Activated effector memory CD4-positive, alpha-beta T cell treated with anti-CD3 and anti-CD28 coated beads, Interleukin-2, amount 50 U/mL, for 16 hours (primary cell): ENCODE measurements at places on chromosomes 6 and 20.

- no peak for DNase-seq
Measured at GRCh38 chr6:11814819-11815218, 36.2 kb upstream of the ADTRP start.

- no peak for DNase-seq
Measured at GRCh38 chr6:156454867-156455266, 322.3 kb upstream of the ARID1B start.

DNA sequence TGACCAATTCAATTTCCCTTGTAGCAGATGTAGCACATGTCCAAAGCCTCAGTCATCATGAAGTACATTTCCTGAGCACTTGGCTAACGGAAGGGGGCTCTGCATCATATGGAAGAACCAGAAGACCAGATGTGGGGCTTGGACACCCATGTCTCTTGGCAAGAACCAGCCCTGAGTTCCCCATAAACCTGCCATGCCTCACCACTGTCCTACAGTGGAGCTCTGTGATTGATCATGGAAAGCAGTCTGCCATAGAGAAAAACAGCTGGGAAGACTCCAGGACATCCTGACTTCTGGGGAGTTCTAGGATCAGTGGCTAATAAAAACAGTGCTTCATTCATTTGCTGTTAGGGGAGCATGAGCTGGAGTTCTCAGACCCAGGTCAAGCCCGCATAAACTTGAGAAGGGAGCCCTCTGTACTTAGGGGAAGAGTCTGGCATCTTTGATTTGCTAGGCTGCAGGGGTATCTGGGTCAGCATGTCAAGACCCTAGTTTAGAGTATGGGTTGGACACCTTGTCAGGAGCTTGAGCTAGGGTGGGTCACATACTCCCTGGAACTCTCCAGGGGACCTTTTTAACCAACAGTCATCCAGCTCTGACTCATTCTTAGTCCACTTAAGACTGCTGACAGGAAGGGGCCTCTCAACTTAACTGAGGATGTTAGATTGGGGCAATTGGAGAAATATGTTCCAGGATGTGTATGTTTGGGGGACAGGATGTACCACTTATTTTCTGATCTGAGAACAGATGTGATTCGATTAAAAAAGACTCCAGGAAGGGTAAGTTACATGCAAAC, 26.3 kb upstream of the TRAM2 start:
- DNase-seq, result no peak

GRCh38 chr20:37688093-37688492, 5.7 kb upstream of the CTNNBL1 start:
- no peak for DNase-seq

GRCh38 chr6:152184573-152184916, 377.1 kb downstream of the ESR1 start:
- no peak for DNase-seq
